ENCODE measurements at places on chromosomes 6 and 20.

GRCh38 chr20:16428112-16428511 is 145.1 kb downstream of the KIF16B start:
- no peak for DNase-seq

DNA sequence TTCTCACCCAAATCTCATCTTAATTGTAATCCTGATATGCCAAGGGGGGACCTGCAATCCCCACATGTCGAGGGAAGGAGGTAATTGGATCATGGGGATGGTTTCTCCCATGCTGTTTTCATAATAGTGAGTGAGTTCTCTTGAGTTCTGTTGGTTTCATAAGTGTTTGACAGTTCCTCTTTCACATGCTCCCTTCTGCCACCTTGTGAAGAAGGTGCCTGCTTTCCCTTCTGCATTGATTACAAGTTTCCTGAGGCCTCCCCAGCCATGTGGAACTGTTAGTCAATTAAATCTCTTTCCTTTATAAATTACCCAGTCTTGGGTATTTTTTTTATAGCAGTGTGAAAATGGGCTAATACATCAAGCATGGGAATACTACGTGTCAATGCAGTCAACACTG is 925.0 kb upstream of the MAN1A1 start:
- DNase-seq: no peak

GRCh38 chr20:46322641-46323040 is 14.3 kb upstream of the CDH22 start:
- DNase-seq: no peak

DNA sequence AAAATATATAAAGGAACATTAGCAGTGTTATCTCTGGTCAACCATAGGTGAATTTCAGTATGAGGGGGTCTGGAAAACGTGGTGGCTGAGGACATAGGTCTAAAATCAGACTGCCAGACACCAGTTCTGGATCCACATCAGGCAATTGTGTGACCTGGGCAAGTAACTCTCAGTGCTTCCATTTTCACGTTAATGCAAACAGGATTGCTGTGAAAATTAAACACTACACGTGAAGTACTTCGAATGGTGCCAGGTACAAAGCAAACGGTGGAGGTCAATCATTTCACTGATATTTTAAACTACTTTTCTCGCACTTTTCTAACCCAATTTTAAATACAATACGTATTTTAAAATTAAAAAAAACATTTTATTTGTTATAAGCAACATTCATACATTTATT is 315.7 kb downstream of the TRDN start:
- DNase-seq: no peak

GRCh38 chr6:24283043-24283985 is 74.5 kb downstream of the DCDC2 start:
- DNase-seq: no peak

DNA sequence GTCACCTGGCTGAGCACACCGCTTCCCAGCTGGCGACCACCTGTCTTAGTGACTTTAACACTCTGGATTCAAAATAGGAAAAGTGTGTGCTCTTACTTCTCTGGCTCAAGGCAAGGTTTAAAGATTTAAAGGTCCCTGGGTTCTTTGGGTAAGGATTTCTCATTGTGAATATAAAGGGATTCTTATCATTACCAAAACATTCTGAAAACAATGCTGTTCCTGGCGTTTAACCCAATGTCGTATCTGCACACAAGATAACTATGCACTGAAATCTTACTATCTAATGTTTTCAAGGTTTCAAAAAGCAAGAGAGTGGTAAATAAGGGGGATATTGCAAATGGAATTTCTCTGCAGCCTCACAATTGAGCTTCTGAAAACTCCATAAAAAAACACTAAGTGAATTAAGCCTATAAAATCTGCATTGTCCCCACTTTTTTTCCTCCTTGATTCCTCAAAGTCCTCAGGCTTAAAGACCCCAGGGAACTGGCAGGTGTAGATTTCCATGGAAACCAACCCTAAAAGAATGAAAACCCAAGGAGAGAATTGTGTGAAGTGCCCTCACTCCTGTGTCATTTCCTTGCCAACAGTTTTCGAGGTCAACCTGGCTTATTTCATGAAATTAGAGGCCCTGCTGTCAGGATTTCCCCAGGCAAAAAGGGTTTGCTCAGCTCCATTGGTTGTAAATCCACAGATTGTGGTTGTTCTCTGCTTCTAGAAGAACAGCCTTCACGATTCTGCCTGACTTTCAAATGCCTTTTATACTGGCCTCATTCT is 44.0 kb downstream of the BMP2 start:
- no peak for DNase-seq

- DNase-seq: no peak
Observed at GRCh38 chr6:24321538-24322162, 36.2 kb downstream of the DCDC2 start.

GRCh38 chr6:7841781-7842468 is 68.7 kb downstream of the TXNDC5 start:
- DNase-seq: no peak

GRCh38 chr6:96014846-96015517 is 792 bp upstream of the FUT9 start:
- DNase-seq: no peak

GRCh38 chr6:169865346-169866139 is 114.1 kb downstream of the ERMARD start:
- DNase-seq: no peak

DNA sequence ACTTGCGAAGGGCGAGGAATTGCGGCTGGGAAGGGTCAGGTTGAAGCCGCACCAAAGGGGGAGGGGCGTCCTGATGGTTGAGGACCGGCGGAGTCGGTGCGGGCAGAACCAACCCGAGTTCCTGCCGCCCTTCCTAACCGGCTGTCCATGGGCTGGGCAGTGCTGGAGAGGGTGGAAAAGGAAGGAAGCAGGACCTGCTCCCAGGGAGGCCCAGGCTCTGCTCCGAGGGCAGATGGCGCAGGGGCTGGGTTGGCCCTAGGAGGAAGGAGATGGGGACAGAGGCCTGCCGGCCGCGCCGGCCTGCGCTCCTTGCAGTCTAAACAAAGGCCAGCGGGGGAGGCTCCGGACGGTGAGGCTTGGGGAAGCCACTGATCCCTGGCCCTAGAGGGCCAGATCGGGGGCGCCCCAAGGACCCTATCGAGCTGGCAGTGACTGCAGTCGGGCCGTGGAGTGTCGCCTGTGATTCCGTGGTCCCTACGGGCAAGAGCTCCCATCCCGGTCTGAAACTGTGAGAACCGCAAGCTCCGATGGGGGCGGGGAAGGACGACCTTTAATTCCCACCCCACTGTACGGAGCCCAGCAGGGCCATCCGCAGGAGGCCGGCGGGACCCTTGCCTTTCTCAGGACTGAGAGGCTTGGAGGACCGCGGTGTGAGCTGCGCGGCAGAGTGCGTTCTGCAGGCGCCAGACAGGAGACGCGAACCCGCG is 39.4 kb downstream of the YTHDF1 start:
- DNase-seq: no peak

DNA sequence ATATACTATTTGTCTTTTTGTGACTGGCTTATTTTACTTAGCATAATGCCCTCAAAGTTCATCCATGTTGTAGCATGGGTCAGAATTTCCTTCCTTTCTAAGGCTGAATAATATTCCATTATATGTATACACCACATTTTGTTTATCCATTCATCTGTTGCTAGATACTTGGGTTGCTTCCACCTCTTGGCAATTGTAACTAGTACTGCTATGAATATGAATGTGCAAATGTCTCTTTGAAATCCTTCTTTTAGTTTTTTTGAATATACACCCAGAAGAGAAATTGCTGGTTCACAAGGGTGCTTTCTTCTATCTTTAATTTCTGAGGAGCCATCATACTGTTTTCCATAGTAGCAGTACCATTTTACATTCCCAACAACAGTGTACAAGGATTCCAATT is 21.3 kb upstream of the MAP7 start:
- no peak for DNase-seq

GRCh38 chr6:11460837-11461661 is 76.5 kb upstream of the TMEM170B start:
- DNase-seq: no peak

DNA sequence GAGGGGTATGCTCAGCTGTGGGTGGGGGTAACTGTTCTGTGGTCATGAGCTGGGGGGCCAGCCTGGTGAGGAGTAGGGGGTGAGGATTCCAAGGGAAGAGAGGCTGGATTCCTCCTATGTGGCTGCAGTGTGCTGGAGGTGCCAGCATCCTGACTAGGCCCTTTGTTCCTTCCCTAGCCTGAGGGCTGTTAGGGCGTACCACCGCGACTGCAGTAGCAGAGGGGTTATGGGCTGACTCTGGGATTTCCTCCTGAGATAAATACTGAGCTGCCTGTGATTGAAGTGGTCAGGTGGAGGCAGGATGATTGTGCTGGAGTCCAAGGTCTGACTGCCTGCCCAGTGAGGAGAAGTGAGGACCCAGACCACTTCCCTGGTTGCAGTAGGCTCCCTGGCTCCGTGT is 205.3 kb downstream of the ADGRG6 start:
- no peak for DNase-seq

- no peak for DNase-seq
Observed at GRCh38 chr20:42678895-42679294, 510.8 kb downstream of the PTPRT start.

DNA sequence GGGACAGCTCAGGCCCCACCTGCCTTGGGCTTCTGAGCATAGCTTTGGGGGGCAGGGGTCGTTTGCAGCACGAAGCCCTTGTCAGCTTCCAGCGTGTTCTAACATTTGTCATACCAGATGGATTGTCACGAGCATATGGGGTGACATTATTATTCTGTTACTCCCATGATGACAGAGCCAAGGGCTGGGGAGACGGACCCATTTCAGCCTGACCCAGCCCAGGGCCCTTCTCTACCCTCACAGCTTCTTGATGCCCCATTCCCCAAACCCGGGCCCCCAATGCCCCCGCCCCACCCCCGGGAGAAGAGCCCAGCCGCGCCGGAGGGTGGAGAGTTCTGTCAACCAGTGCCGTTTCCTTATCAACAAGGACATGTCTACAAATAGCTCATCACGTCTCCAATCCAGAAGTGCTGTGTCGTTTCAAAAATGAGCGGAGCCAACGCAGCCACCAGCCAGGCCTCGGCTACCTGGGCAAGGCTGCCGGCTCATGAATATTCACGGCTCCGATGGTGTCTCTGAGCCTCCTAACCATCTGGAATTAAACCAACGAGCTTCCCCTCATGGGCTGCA is 9.6 kb upstream of the CHRNA4 start:
- DNase-seq: no peak

DNA sequence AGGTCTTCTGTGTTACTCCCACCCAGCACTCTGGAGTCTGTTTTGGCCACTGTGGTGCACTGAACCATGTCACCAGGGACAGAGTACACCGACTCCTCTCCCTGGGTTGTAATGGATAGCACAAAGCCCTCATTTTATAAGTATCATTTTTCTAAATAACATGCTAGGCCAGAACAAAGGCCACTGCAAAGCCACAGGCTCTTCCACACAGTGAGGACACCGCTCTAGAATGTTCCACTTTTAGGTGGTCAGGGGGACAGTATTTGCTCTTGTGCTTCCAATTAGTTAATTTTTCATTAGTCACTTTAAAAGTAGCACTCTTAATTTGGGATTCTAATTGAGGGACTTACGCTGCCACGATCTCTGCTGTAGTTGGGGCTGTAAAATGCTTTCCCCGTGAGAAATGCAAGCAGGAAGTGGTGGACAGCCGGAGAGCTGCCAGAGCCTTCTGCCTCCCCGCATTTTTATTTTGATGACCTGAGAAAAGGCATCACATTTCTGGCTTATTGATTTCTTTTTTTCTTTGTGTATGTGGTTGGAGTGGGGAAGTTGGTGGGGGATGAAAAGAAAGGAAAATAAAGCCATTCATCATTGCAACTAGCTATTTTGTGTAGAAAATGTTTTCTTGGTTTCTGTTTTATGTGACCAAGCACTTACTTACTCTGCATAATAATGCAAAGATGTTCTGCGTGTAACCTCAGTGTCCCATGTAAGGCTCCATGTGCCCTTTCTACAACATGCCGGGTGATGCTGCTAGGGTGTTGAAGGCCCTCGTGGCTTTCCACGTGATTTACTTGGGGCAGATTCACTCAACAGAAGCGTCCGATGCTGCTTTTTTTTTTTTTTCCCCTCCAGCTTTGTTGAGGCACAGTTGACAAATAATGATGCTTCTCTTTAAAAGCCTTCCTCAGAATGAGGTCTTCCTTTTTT is 195.9 kb downstream of the SASH1 start:
- peak; percentile 69 for DNase-seq

DNA sequence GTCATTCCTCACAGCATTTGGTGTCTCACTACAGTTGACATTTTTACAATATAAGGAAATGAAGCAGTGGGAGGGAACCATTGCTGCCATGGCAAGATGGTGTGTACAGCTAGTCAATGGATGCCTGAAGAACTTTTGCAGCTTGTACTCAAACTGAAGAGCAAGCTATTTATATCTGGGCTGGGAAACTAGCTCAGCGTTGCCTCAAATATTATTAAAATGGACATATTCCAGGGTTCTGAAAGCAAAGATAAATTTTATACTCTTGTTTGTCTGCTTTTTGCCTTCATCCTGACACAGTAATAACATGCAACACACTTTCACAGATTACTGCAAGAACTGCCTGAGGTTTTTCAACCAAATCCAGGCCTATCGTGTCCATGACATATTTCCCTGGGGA is 156.4 kb upstream of the COL21A1 start:
- no peak for DNase-seq

- DNase-seq: no peak
Observed at GRCh38 chr6:118940770-118941169, 5.8 kb upstream of the MCM9 start.

DNA sequence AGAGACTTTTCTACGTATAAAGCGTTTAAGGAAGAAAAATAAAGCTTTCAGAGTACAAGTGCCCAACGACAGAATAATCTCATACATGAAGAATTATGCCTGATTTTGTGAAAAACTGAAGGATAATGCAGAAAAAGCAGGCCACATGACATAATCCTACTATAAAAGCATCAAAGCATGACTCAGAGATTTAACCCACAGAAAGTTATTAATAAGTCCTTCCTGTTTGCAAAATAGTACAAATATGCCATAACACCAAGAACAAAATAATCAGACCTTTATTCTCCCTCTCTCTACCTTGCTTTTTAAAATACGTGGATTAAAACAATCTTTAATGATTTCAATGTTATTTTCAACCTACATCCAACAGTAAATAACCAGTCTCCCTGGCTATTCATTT is 118.6 kb upstream of the BCLAF1 start:
- DNase-seq: no peak

- DNase-seq: no peak
Observed at GRCh38 chr20:9572670-9573069, 58.3 kb downstream of the LAMP5 start.

- peak; percentile 86 for DNase-seq
Observed at GRCh38 chr6:43972913-43973300, 154.3 kb downstream of the MRPL14 start.

Data from GM04504 (cell line).